Cortex of kidney (tissue), 1 donor: ENCODE measurements at places on chromosomes 4 and X.

GRCh38 chr4:121690001-121690400 lies 6.8 kb downstream of the ANXA5 start:
- no peak for DNase-seq

DNA sequence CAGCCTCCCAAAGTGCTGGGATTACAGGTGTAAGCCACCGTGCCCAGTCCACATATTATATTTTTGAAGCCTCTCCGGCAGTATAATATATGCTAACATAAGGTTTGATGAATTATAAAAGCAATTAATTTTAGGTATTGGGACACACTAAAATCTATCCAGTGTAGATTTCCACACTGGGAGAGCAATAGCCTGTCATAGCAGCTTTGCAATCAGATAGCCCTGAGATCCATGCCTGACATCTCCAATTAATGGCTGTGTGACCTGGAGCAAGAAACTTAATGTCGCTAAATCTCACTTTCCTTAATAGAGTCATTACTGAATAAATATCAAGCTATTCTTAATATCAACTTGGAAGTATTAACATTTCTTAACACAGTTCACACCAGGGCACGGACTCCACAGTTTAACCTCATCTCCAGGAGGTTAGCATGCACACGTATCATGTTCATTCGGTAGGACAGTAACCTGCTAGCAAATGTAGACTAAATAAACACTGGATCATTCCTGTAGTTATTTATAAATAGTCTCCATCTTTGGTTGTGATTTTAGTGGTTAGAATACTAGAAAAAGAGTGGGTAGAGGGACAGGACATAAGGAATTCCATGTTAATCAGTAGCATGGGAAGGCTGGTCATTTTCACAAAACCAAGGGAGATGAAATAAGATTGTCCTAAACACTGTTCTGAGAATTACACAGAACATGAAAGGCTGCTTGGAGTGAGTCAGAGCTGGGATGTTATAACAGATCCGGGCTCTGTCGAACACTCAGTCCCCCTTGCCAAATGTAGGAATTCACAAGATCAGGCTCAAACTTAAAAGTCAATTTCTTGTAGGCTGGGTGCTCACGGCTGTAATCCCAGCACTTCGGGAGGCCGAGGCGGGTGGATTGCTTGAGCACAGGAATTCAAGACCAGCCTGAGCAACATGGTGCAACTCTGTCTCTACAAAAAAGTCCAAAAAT lies 254.7 kb downstream of the PALLD start:
- DNase-seq = no peak

DNA sequence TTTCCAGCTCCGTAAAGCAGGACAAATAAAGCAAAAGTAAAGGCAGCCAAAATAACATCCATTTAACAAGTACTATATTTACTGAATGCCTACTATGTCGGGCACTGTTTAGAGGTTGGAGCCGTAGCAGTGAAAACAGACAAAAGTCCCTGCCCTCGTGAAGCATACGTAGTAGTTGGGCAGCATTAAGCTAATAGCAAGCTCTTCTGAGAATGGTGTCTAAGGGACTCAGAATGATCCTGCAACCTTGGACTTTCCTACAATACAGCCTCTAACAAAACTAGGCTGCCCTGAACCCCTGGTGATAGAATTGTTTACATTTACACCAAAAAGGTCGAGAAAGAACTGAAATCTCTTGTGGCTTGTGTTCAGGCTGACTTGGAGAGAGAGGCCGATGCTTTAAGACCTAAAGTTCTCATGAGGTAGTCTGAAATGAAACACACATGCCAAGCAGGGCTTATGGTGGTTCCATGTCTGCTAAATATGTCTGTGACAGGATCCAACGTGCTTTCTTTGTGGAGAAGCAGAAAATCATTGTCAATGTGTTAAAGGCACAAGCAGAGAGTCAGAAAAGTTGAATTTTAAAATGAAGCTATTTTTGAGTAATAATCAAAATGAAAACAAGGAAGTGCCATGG lies 898 bp upstream of the PDGFC start:
- no peak for DNase-seq

DNA sequence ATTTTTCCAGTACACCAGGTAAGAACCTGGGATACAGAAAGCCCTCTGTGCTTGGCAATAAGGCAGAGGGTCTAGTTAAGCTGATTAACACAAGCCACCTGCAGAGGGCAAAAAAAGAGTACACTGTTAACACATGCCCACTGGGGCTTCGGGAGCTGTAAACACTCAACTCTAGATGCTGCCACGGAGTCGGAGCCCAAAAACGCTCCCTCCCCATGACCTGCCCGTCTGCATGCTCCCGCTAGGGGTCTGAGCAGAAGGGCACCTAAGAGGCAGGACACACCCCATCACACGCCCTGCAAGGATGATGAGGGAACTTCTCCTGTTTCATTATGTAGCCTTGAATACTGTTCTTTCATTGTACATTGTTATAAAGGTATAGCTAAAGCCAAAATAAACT lies 715.6 kb upstream of the AADAT start:
- no peak for DNase-seq

- no peak for DNase-seq
Observed at GRCh38 chrX:44843318-44843702, 511 bp upstream of the DUSP21 start.

- DNase-seq = no peak
Observed at GRCh38 chr4:111937368-111937767, 207.9 kb upstream of the FAM241A start.

DNA sequence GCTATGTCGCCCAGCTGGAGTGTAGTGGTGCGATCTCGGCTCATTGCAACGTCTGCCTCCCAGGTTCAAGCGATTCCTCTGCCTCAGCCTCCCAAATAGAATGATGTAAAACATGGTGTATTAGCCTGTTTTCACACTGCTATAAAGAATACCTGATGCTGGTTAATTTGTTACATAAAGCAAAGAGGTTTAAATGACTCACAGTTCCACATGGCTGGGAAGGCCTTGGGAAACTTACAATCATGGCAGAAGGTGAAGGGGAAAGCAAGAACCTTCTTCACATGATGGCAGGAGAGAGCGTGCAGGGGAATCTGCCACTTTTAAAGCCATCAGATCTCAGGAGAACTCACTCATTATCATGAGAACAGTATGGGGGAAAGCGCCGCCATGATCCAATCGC lies 1191.8 kb downstream of the ARAP2 start:
- no peak for DNase-seq
